Astrocyte (in vitro differentiated cells and primary cell): ENCODE measurements at places on chromosomes 7 and 10. TPM values are rescaled to one million over a fixed set of nuclear protein-coding genes. Genes with fewer than 3 reads are reported as not detected.
A peak's percentile ranks its signal among the peaks of the same experiment; 100 is the strongest.

Gene UROS
- total RNA-seq = 64.6 and 66.0 TPM in 2 replicates

Gene LIPK
- not detected in 2 replicates for total RNA-seq

DNA sequence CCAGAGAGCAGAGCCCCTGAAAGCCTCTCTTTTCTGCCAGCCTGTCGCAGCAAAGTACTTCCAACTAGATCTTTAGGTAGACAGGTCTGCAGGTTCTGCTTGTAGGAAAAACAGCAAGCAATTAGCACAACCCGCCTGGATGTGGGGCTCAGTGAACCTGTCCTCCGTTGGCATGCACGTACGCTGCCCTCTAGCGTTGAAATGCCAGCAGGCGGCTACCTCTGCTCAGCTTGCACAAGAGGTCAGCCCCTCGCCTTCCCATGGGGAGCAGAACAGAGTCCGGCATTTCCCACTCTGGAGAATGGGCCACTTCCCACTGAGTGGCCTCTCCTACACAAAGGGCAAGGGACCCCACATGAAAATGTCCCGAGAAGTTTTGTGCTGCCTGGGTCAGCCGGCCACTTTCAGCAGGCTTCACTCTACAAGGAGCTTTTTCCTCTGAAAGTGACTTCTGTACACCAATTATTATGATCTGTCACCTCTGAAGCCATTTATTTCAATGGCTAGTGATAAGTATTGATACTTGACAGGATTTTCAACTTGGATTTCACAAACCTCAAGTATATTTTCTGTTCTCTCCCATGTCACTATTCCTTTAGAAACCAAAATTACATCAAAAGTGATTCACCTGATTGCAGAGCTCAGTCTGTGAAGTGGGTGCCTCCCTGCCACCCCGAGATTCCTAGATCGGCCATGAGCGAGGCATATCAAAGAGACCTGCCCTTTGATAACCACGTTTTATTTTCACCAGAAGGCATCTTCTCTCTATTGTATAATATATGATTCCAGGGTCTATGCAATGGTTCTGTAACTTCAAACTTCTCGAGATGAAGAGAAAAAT, 56.7 kb downstream of the JCAD start:
- peaks cover 19% of the 10 kb centered on the region for H3K4me1 ChIP-seq
- peak; percentile 64 for DNase-seq
- no peaks in the 10 kb centered on the region for H3K27me3 ChIP-seq
- H3K4me3 ChIP-seq = no peak overlapping the region

DNA sequence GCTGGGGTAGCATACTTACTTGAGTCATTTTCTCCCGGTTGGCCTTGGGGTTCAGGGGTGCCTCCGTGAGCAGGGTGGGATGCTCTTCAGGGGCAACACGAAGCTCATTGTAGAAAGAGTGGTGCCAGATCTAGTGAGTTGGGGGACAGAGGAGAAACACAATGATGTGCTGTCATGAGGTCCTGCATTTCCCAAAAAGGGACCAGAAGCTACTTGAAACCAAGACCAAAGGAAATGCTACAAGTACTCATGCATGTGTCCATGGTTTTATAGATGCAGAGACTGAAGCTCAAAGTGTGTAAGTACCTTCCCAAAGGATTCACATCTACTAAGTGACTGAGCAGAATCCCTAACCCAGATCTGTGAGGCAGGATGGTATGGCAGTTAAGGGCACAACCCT, 8.8 kb downstream of the ACTA2 start:
- H3K4me1 ChIP-seq = peaks cover 6% of the 10 kb centered on the region
- DNase-seq = no peak
- no peaks in the 10 kb centered on the region for H3K27me3 ChIP-seq
- no peak overlapping the region for H3K27ac ChIP-seq
- H3K36me3 ChIP-seq = peaks cover 26% of the 10 kb centered on the region
- H3K4me3 ChIP-seq = no peak overlapping the region

DNA sequence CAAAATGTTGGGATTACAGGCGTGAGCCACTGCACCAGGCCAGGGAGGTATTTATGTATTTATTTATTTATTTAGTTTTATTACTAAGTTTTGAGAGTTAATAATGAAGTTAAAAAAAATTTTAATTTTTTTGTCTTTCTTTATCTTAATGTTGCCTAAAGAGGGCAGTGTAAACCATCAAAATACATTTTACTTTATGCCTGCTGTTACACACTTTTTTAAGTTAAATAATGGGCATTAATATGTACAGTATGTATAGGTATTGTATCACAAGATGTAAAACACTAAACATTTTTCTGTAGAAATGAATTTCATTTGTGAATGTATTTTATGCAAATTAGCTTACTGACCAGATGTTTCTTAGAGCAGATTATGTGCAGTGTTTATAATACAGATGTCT, 129.4 kb downstream of the AASS start:
- no peak for DNase-seq
- H3K4me1 ChIP-seq = no peaks in the 10 kb centered on the region
- H3K36me3 ChIP-seq = no peaks in the 10 kb centered on the region

- peak overlapping the region; percentile 41 for H3K27ac ChIP-seq
- DNase-seq = peak; percentile 85
- H3K36me3 ChIP-seq = no peaks in the 10 kb centered on the region
- no peaks in the 10 kb centered on the region for H3K27me3 ChIP-seq
- peaks cover 16% of the 10 kb centered on the region for H3K4me1 ChIP-seq
Observed at GRCh38 chr10:61464461-61465170, 11.4 kb upstream of the TMEM26 start.

DNA sequence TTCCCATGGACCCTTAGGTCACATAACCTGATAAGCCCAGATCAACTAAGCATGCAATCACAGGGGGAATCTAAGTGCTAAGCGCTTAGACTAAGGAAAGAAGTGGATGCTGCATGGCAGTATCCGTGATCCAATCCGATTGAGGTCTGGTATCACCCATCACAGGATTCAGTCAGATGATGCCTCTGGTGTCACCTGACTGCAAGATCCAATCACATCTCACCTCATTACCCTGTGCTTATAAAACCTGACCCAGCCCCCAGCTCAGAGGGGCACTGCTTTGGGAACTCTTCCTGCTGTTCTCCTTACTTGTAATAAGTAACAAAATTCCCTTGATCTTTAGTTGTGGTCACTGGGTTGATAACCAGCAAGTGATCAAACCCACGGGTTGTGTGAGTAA, 84.7 kb upstream of the TMEM168 start:
- no peak overlapping the region for H3K4me3 ChIP-seq
- no peak overlapping the region for H3K27ac ChIP-seq
- no peaks in the 10 kb centered on the region for H3K27me3 ChIP-seq
- H3K4me1 ChIP-seq = no peaks in the 10 kb centered on the region

DNA sequence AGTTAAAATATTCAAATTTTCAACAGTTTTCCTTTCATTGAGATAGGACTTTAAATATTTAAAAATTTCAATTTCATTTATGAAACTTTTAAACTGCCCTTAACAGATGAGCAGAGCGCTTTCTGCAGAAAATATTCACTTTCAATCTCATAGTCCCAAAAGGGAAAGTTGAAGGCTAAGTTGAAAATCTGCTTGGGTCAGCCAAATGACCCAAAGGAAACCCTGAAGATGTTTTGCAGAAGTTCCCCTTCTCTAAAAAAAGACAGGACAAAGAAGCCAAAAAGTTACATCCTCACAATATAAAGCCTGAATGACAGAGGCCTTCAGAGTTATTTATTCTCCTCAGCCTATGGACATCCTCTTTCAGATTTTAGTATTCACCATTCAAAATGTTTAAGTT, 17.6 kb upstream of the SCIN start:
- no peaks in the 10 kb centered on the region for H3K4me1 ChIP-seq
- H3K27me3 ChIP-seq = no peaks in the 10 kb centered on the region
- no peaks in the 10 kb centered on the region for H3K36me3 ChIP-seq
- DNase-seq = no peak
- H3K27ac ChIP-seq = no peak overlapping the region

DNA sequence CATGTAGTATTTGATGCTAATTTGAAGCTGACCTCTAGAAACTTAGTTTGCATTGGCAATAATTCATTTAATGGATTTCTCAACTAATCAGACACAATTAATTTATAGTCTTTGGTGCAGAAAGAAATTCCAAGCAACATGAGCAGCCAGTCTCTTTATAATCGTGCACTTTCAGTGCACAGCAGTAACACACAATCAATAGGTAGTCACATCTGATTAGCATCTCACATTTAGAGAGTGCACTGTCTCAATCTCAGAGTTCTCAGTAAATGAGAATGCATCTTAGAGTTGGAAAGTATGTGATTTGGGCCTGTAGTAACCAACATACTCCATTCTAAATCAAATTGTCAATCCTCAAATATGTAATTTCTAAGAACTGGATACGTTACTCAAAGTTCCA, 377.6 kb downstream of the POM121L12 start:
- DNase-seq = no peak
- H3K27ac ChIP-seq = no peak overlapping the region
- no peaks in the 10 kb centered on the region for H3K36me3 ChIP-seq
- H3K4me1 ChIP-seq = no peaks in the 10 kb centered on the region

DNA sequence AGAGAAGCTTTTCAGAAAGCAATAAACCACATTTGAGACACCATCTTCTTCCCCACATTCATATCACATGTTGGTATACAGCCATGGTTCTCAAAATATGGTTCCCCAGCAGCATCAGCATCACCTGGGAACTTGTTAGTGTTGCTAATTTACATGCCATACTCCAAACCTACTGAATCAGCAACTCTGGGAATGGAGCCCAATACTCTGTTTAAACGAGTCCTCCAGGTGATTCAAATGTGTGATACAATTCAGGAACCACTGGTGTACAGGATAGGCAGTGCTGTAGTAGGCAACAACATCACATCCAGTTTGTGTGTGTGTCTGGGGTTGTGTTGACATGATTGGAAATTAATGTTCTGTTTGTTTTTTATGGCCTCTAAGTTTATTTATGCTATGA, 47.7 kb downstream of the ZNF277 start:
- no peaks in the 10 kb centered on the region for H3K36me3 ChIP-seq
- H3K4me3 ChIP-seq = no peak overlapping the region
- H3K27me3 ChIP-seq = no peaks in the 10 kb centered on the region
- H3K4me1 ChIP-seq = peaks cover 3% of the 10 kb centered on the region

DNA sequence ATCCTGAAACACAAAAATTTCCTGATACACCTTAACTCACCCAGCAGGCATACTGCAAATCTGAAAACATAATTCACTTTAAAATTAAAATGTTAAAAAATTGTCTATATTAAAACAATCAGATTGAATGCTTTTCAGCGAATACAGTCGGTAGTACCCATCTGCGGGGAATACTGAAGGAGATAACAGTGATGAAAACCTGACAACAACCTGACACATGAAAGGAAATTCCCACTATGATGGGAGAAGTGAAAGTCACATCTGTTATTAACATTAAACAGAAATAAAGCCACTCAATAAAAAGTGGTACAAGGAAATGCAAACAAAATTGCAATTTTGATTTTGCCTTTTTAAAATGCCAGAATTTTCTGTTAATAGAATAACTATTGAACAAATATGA, 448.0 kb upstream of the SEMA3A start:
- no peak overlapping the region for H3K27ac ChIP-seq
- H3K4me3 ChIP-seq = no peak overlapping the region
- H3K36me3 ChIP-seq = no peaks in the 10 kb centered on the region

GRCh38 chr7:101123703-101124068, 3.2 kb upstream of the SERPINE1 start:
- H3K27ac ChIP-seq = no peak overlapping the region
- DNase-seq = no peak
- peaks cover 5% of the 10 kb centered on the region for H3K36me3 ChIP-seq

GRCh38 chr10:3295582-3296151, 123.1 kb upstream of the PITRM1 start:
- no peak overlapping the region for H3K4me3 ChIP-seq
- H3K4me1 ChIP-seq = peaks cover 7% of the 10 kb centered on the region
- H3K27me3 ChIP-seq = no peaks in the 10 kb centered on the region
- H3K36me3 ChIP-seq = no peaks in the 10 kb centered on the region
- no peak for DNase-seq
- H3K27ac ChIP-seq = no peak overlapping the region

DNA sequence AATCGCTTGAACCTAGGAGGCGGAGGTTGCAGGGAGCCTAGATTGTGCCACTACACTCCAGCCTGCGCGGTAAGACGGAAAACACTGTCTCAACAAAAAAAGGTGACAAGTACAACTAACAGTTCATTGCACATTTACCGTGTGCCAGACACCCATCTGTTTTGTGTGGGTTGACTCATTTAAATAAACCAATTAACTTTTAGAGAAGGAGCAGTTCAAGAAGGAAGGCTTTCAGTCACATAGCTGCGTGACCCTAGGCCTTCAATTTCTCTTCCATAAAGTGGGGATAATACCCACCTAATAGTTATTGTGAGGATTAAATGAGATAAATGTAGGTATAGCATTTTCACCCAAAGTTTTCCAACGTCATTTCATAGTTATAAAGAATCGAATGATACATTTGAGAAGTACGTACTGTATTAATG, 52.3 kb upstream of the KDM7A start:
- H3K4me3 ChIP-seq = no peak overlapping the region
- peaks cover 7% of the 10 kb centered on the region for H3K4me1 ChIP-seq
- H3K27me3 ChIP-seq = peaks cover 21% of the 10 kb centered on the region
- H3K36me3 ChIP-seq = no peaks in the 10 kb centered on the region
